ENCODE measurements at places on chromosomes 6 and 20. TPM values are rescaled to one million over a fixed set of nuclear protein-coding genes. Genes with fewer than 3 reads are reported as not detected.

Gene SLC35F1
- total RNA-seq: 0.01 TPM

Gene POU5F1
- 3.2 TPM for total RNA-seq

Gene UNC5CL
- total RNA-seq: 0.20 TPM

Gene SLC17A3
- total RNA-seq: 1.4 TPM

Gene MCCD1
- not detected for total RNA-seq

Gene TGIF2
- 5.0 TPM for total RNA-seq

Gene ANKEF1
- total RNA-seq: 7.8 TPM

Gene KCNK5
- total RNA-seq: 1.1 TPM

Gene FGD2
- total RNA-seq: not detected

Gene CLPSL2
- not detected for total RNA-seq

Gene PCIF1
- 37.0 TPM for total RNA-seq

Gene ELMO2
- 17.4 TPM for total RNA-seq

Gene TFAP2C
- total RNA-seq: 17.1 TPM

Gene HTR1B
- total RNA-seq: not detected

Gene SAPCD1
- 4.1 TPM for total RNA-seq

Gene TRDN
- total RNA-seq: not detected

Gene GATA5
- total RNA-seq: 0.69 TPM

Gene ISM1
- 0.42 TPM for total RNA-seq

Gene MAS1
- total RNA-seq: not detected

Gene GSTA4
- total RNA-seq: 7.3 TPM

Gene MOCS3
- total RNA-seq: 6.3 TPM

Gene AURKA
- total RNA-seq: 121 TPM

Gene WDR27
- total RNA-seq: 12.9 TPM

Gene RGS17
- total RNA-seq: 6.4 TPM

Gene COL12A1
- total RNA-seq: 5.2 TPM

Gene HCRTR2
- total RNA-seq: not detected

Gene RAET1G
- 10.8 TPM for total RNA-seq

All from A549 treated with CpdA at 1 μM for 4 hours (cell line).